ENCODE measurements at places on chromosomes 2 and 18. TPM values are rescaled to one million over a fixed set of nuclear protein-coding genes. Genes with fewer than 3 reads are reported as not detected.

The POTEI gene
- 0.26 TPM for total RNA-seq

The USP37 gene
- 8.3 TPM for total RNA-seq

The HOXD10 gene
- total RNA-seq = 7.8 TPM

The KCNS3 gene
- 0.25 TPM for total RNA-seq

The PTPRN gene
- total RNA-seq = not detected

Measured in dermis microvascular lymphatic vessel endothelial cell (primary cell).